Stimulated activated CD4-positive, alpha-beta T cell treated with anti-CD3 and anti-CD28 coated beads, Interleukin-12 subunit alpha, Interleukin-12 subunit beta, amount 100 ng/mL, for 4 hours (primary cell): ENCODE measurements at places on chromosomes 7 and 10.

DNA sequence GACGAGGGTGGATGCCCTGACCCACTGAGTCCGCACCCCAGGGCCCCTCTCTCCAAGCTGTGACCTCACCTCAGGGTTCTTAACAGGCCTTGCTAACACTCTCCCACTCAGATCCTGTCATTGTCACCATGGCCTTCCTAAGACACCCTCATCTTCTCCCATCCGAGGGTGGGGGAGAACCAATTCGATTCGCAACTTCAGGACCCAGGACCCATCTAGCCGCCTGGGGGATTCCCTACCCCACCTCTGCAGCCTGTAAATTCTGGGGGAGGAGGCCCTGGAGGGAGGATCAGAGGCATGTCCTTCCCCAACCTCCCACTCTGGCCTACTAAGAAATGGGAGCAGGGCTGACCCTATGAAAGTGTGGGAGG lies 17.4 kb downstream of the TRIM8 start:
- no peak for DNase-seq

GRCh38 chr7:90605055-90605454 lies 8.9 kb downstream of the CDK14 start:
- DNase-seq: no peak

- DNase-seq: no peak
Observed at GRCh38 chr7:39240864-39241263, 263.2 kb downstream of the POU6F2 start.

GRCh38 chr7:38448054-38448453 lies 174.6 kb upstream of the TARP start:
- no peak for DNase-seq

DNA sequence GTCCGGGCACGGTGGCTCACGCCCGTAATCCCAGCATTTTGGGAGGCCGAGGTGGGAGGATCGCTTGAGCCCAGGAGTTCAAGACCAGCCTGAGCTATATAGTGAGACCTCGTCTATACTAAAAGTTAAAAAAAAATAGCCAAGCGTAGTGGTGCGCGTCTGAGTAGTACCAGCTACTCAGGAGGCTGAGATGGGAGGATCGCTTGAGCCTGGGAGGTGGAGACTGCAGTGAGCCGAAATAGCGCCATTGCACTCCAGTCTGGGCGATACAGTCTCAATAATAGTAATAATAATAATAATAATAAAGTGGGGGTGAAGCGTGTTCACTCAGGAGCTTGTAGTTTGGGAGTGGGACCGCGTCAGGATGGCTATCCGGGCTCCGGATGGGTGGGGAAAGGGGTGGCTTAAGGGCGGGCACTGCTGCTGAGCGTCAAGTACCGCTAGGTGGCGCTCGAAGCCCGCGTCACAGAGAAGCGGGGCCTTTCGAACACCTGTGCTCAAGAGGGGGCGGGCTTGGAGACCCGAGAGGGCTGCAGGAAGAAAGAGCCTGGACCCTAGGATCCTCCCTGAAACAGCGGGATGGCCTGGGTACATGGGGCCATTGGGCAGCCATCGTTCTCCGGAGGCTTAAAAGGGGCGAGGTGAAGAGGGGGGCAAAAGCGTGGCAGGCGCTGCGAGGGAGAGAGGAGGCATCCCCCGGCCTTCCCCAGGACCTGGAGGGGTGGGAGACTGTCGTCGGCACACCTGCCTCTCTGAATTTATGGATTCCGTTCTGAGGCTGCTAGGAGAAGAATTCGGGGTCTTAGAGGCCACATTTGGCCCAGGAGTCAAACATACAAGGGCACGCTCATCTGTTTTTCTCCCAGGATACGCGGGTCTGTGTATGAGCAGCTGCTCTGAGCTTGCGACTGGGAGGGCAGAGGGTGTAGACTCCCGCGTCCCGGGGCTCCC lies 14.5 kb downstream of the LBX1 start:
- DNase-seq: peak; percentile 81
